ENCODE measurements at places on chromosomes 1 and 21. TPM values are rescaled to one million over a fixed set of nuclear protein-coding genes. Genes with fewer than 3 reads are reported as not detected.

ADGRB2 gene
- total RNA-seq: 15.7 TPM

ZNF695 gene
- 15.8 TPM for total RNA-seq

YBEY gene
- total RNA-seq: 38.2 TPM

DNA sequence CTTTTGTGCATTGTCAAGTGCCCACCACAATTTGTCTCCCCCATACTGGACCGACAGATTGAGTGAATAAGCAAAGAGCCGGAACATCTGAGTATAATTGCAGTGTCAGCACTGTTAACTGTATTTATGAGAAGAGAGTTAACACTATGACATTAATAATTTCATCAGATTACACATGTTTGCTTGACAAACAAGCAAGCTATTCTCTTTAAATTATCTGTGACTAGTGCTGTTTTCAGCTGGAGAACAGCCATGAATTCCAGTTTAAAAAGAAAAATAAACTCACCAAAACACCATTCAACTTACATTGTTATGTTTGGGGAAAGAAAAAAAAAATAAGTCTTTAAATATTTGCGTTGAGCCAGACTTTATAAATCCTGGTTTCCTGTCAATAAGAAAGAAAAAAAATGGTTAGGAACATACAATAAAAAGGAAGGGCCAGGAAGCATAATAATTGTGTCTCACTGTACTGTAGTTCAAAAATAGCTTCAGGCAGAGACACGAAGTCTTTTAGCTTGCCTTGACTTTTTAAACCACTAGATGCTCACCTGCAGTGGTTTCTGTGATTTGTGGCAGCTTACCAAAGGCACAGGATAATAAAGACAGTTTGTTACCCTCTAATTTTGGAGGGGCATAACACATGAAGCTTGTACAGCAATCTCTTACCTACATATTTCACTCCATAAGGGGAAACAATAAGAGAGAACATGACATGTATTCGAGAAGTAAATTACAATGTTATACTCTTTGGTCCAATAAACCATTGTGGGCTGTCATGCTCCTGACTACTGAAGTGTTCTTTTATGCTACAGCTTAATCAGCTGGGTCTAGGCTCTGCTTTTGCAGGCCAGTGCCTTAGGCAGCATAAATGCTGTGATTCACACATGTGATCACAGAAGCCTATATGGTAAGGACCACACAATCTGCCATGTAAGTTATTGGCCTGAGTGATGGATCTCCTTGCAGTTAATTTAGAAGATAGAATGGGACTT, 302.0 kb upstream of the ADGRL2 start:
- DNase-seq: no peak

DNA sequence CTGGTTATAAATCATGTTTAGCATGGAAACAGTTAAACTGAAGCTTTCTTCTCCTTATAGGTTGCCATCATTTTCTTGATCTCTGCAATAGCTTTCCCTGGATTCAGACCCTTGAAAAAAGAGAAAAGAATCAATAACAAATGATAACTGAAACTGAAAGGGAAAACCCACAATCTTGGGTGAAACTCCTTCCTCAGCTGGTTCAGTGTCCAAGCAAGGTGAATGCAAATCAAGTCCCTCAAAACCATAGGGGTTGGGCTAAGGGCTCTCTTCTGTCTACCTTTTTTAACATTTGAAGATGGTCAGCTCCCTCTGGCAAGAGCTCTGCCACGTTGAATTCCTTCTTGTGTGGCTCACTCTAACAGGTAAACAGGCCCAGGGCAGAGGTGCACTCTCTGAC, 7.1 kb upstream of the ATP13A2 start:
- no peak for DNase-seq

DNA sequence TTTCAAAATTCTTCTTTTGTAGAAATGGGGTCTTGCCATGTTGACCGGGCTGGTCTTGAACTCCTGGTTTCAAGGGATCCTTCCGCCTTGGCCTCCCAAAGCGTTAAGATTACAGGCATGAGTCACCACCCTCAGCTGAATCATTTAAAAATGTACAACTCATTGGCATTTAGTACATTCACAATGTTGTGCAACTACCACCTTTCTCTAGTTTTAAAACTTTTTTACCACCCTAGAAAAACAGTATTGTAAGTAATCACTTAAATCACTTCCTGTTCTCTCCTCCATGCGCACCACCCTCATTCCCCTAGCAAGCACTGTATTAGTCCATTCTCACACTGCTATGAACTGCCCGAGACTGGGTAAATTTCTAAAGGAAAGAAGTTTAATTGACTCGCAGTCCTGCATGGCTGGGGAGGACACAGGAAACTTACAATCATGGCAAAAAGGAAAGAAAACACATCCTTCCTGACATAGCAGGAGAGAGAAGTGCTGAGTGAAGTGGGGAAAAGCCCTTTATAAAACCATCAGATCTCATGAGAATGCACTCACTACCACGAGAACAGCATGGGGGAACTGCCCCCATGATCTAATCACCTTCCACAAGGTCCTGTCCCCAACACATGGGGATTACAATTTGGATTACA, 14.4 kb upstream of the THEM5 start:
- DNase-seq: peak; percentile 64
